Large intestine (tissue), 12 donors: ENCODE measurements at places on chromosomes 13 and 19.
A peak's percentile ranks its signal among the peaks of the same experiment; 100 is the strongest.

- peaks cover 46% of the 10 kb centered on the region for H3K27me3 ChIP-seq
- peak; percentile 74 for DNase-seq
- H3K36me3 ChIP-seq, result no peaks in the 10 kb centered on the region
- H3K4me1 ChIP-seq, result peaks cover 40% of the 10 kb centered on the region
- no peak overlapping the region for H3K27ac ChIP-seq
These were observed 3.1 kb downstream of the KISS1R start for GRCh38 chr19:920051-920864.

GRCh38 chr13:82522872-82523271 lies 1359.4 kb downstream of the SLITRK1 start:
- H3K4me1 ChIP-seq, result no peaks in the 10 kb centered on the region
- H3K27me3 ChIP-seq, result no peaks in the 10 kb centered on the region
- H3K27ac ChIP-seq, result no peak overlapping the region
- no peak overlapping the region for H3K4me3 ChIP-seq

GRCh38 chr13:39422845-39423565 lies 180.0 kb downstream of the LHFPL6 start:
- H3K27me3 ChIP-seq, result no peaks in the 10 kb centered on the region
- no peak overlapping the region for H3K27ac ChIP-seq
- no peaks in the 10 kb centered on the region for H3K36me3 ChIP-seq
- H3K4me3 ChIP-seq, result no peak overlapping the region
- H3K4me1 ChIP-seq, result no peaks in the 10 kb centered on the region

DNA sequence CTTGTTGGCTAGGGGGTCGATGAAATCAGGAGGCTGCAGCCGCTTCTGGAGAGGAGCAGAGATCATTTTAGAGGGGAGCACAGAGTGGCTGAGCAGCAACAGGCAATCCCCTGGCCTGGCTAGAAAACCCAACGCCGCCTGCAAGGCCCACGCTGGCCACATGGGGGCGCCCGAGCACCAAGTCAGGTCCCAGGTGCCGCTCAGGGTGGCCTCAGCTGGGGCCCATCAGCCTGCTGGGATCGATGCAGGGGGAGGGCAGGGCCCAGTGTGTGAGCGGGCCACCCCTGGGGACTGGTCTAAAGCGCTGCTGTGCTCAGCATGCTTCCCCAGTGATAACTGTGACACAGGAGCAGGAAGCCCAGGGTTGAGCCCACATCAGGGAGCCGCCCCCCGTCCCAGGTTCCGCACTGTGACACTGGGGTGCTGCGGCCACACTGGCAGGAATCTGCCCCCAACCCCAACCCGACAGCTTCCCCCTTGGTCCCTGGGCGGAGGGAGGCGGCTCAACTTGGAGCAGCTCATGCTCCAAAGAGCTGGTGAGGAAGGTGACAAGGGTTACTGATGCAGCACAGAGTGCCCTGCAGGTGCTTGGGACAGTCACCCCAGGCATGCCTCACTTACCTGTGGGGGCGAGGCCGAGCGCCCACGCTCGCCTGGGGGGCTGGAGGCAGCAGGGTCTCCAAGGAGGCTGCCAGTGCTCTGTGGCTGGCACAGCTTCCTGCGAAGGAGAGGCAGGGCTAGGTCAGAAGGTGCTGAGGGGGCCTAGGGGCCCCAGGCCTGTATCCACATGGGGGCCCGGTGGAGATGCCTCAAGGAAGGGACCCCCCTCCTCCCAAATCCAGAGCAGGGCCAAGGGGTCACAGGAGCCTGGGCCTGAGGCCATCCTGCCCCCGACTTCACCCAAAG lies 13.3 kb upstream of the ISYNA1 start:
- H3K27me3 ChIP-seq, result no peaks in the 10 kb centered on the region
- peaks cover 62% of the 10 kb centered on the region for H3K36me3 ChIP-seq
- no peak overlapping the region for H3K27ac ChIP-seq
- DNase-seq, result peak; percentile 64
- H3K4me3 ChIP-seq, result no peak overlapping the region
- peaks cover 7% of the 10 kb centered on the region for H3K4me1 ChIP-seq

GRCh38 chr13:94248454-94249228 lies 230.8 kb downstream of the DCT start:
- H3K27me3 ChIP-seq, result no peaks in the 10 kb centered on the region
- H3K4me1 ChIP-seq, result no peaks in the 10 kb centered on the region
- no peak overlapping the region for H3K4me3 ChIP-seq
- DNase-seq, result peak; percentile 32

- no peak overlapping the region for H3K27ac ChIP-seq
These were observed 3.0 kb upstream of the SLC6A16 start for GRCh38 chr19:49327878-49328544.

DNA sequence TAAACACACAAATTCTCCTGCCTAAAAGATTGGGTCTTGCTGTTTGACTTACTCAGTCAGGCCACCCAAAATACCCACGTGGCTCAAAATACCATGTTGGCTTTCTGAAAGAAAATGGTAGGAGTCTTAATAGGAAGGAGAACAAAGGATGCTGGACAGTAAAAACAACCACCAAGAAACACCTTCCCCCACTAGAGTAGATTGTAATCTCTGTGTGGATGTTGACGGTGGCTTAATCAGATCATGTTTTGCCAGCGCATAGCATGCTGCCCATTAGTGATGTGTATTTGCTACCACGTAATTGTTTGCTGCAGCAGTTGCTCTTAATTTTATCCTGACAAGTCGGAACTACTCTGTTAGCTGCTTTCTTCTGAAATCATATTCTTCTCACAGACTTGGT lies 1229.3 kb upstream of the SLC10A2 start:
- no peaks in the 10 kb centered on the region for H3K27me3 ChIP-seq
- no peaks in the 10 kb centered on the region for H3K4me1 ChIP-seq
- no peak overlapping the region for H3K4me3 ChIP-seq
- DNase-seq, result peak; percentile 13

DNA sequence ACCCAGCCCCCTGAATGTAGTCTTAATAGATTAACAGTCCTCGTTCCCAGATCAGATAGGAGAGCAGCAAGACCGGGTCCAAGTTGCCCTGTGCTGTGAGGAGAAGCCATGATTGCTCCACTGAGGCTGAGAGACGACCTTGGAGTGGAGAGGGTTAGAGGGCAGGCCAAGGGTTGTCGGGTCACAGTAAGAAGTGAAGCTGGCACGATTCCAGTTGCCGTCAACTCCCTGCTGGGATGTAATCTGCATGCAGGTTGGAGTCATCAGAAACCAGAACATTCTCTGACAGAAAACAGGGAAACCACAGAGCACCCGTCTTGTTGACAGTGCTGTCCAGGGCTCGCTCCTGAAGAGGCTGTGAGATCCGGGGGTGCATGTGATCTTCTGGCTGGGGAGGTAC lies 19.0 kb upstream of the ATP11A start:
- H3K36me3 ChIP-seq, result no peaks in the 10 kb centered on the region
- no peaks in the 10 kb centered on the region for H3K27me3 ChIP-seq
- no peak for DNase-seq
- peaks cover 13% of the 10 kb centered on the region for H3K4me1 ChIP-seq

DNA sequence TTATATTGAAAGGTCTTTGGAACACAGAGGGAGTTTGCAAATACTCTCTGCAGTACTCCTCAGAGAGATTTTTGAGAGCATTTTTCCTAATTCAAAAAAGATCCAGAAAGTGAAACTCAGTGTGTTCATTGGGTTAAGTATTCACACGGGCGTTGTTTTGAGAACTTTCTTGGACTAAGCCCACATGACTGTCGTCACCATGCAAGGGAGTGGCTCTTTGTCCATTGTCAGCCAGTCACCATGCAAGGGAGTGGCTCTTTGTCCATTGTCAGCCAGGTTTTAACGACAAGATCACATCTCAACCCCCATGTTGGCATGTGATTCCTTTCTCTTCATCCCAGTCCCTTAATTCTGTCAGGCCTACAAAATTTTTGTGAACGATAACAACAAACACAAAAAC lies 81.2 kb upstream of the STK24 start:
- no peak overlapping the region for H3K27ac ChIP-seq
- no peaks in the 10 kb centered on the region for H3K36me3 ChIP-seq
- no peak for DNase-seq
- no peaks in the 10 kb centered on the region for H3K27me3 ChIP-seq

- peaks cover 12% of the 10 kb centered on the region for H3K4me1 ChIP-seq
- no peaks in the 10 kb centered on the region for H3K27me3 ChIP-seq
- DNase-seq, result no peak
- H3K27ac ChIP-seq, result no peak overlapping the region
- H3K4me3 ChIP-seq, result no peak overlapping the region
These were observed 106.9 kb downstream of the KLF12 start for GRCh38 chr13:74027161-74027779.

- H3K27ac ChIP-seq, result no peak overlapping the region
- no peak for DNase-seq
- no peaks in the 10 kb centered on the region for H3K36me3 ChIP-seq
- H3K27me3 ChIP-seq, result no peaks in the 10 kb centered on the region
These were observed 302.8 kb downstream of the EFNB2 start for GRCh38 chr13:106232681-106233080.

DNA sequence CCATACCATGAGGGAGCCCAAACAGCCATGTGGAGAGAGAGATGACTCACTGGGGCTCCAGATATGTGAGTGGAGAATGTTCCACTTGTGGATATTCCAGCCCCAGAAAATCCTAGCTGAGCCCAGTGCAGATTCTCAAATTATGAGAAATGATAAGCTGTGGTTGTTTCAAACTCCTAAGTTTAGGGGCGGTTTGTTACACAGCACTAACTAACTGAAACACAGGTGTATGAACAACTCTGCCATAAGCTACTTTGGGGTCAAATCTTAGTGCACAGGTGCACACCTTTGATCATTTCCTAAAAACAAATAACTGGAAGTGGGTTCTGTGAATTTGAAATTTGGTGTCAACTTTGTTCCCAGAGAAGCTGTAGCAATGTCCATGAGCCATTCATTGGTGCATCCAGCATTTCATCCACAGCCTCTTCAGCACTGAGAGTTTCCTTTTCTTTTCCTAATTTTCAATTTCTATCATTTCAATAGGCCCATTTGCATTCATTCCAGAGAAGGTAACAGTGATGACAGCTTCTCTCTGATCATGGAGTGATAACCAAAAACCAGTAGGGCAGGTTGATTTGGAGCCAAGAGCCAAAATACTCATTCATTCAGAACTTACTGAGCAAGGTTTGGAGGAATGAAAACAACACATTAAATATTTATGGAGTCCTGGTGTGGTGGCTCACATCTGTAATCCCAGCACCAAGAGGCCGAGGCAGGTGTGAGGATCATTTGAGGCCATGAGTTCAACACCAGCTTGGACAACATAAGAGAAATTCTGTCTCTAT lies 8.8 kb upstream of the CLPP start:
- no peak for DNase-seq
- no peaks in the 10 kb centered on the region for H3K36me3 ChIP-seq
- no peaks in the 10 kb centered on the region for H3K4me1 ChIP-seq
- no peak overlapping the region for H3K4me3 ChIP-seq
- H3K27me3 ChIP-seq, result no peaks in the 10 kb centered on the region
- no peak overlapping the region for H3K27ac ChIP-seq

DNA sequence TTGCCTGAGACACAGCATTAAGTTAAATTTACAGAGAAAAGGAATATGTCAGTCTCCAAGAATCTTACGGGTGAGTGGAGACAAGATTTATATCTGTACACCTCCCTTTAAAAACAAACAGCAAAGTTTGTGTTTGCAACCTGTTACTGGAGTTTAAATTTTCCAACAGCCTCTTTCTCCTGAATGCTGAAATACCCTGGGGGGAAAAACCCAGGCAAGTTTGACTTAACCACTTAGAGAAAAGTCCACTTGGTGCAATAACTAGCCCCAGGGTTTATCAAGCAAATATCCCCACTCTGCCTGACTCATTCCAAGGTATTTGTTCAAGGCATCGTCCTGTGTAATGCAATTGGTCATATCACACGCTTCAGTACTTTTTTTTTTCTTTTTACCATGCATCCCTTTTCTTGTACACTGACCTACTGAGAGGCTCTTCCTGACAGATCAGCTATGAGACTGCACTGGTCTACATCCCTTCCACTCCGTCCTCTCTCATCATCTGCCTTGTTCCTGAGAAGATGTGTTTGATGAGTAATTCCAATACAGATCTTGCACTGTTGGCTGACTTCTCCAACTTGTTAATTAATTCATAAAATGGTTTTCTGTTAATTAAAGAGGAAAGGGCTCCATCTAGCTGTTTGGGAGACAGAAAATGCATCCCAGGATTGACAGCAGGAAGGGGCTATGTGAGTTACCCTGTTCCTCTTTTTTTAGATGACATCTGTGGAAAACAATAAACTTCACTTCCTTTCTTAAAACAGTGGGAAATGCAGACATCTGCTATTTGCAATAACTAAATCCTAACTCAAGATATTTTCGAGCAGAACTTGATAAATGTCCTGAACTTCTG lies 212.5 kb upstream of the IRS2 start:
- no peaks in the 10 kb centered on the region for H3K4me1 ChIP-seq
- no peak for DNase-seq
- H3K27me3 ChIP-seq, result peaks cover 20% of the 10 kb centered on the region
- H3K36me3 ChIP-seq, result no peaks in the 10 kb centered on the region
- H3K4me3 ChIP-seq, result no peak overlapping the region

GRCh38 chr13:38641164-38641948 lies 45.5 kb upstream of the FREM2 start:
- DNase-seq, result no peak
- no peak overlapping the region for H3K4me3 ChIP-seq
- H3K27ac ChIP-seq, result no peak overlapping the region
- H3K36me3 ChIP-seq, result no peaks in the 10 kb centered on the region
- no peaks in the 10 kb centered on the region for H3K27me3 ChIP-seq
